ENCODE measurements at places on chromosomes 4 and X.

DNA sequence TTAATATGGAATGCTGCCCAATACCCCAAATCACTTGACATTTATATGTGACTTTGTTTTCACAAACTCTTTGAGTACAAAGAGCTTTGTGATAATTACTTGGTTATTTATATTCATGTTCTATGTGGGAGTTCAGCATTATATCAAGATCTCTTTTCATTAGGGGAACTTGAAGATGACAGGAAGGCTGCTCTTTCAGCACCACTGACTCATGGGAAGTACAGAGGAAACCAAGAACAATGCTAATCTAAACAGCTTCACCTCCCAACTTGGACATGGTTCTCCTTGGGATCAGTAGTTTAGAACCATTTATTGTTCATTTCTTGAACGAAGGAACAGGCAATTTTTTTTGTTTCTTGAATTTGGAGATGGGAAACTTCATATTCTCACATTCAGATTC, 184.0 kb upstream of the AFF2 start:
- no peak for DNase-seq

DNA sequence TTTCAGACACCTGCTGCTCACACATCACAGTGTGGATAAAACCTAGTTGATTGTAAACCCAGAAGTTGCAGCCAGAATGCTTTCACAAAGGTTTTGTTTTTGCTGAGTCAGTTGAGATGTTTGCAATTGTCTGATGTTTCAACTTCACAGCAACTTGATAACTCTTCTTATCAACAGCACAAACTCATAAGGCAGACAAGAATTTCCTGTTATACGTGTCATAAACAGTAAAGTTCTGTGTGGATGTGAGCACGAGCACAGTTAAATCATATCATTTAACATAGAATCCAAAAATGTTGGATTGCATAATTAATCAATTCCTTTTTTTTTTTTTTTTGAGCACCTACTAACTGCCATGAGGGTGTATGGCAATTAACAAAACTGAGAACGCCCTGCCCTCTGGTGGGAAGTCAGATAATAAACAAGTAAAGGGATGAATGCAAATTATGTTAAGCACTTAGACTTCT, 512.2 kb downstream of the PDHA2 start:
- no peak for DNase-seq

DNA sequence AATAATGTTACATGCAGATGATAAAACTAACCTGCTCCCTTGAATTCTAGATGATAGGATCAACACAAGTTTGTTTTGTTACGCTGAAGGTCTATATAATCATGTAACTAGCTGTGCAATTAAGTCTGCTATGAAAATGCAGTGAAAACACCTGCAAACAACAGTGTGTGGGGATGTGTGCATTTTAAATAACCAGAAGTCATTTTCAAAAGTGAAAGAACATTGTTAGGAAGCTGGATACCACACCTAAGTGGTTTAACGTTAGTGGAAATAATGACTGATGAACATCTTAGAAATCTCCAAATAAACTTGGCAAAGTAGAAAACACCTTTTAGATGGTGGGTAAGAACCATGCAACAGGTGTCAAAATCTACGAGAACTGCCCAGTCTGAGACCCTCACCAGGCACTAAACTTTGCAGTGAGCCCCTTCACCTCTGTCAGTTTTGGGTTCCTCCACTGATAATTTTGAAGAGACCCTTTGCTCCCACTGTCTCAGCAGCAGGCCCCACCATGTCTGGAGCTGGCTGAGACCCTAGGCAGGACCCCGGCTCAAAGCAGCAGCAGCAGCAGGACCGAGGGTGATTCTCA, 36.6 kb downstream of the CHST7 start:
- DNase-seq = no peak

GRCh38 chr4:14783011-14783877, 219.0 kb upstream of the CPEB2 start:
- peak; percentile 5 for DNase-seq

GRCh38 chr4:53863158-53863557, 201.2 kb downstream of the CHIC2 start:
- DNase-seq = no peak

DNA sequence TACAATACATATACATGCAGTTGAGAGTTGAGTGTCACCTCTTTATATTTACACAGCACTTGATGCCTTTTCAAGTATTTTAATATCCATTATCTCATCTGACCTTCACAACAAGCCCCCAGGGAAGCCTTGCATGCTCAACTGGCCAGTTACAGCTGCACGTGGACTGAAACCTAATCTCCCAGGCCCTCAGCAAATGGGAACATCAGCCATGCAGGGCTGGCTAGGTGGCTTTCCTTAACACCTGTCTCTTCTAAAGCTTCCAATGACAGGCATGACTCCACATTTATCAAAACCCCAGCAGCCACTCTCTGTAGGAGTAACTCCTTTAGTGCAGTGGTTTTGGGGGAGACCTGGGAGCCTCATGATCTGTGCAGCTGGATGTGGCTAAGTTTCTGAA, 56.4 kb downstream of the PHKA2 start:
- no peak for DNase-seq

GRCh38 chr4:40923316-40924095, 173.8 kb downstream of the NSUN7 start:
- DNase-seq = no peak

- DNase-seq = no peak
Observed at GRCh38 chrX:107537815-107538214, 88.4 kb downstream of the FRMPD3 start.

DNA sequence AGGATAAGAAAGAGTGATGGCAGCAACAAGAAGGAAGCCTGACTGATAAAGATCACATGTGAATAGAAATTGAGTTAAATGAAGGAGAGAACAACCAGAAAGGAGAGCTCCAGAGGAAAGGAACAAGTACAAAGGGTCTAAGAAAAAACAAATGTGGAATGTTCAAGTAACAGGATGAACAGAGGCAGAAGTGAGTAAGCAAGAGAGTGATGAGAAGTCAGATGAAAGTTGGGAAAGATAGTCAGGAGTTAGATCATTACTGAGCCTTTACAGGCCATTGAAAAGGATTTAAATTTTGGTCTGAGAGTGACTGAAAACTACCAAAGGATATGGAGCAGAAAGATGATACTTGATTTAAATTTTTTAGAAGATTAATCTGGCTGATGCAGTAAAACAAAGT, 38.1 kb downstream of the NFXL1 start:
- DNase-seq = no peak

DNA sequence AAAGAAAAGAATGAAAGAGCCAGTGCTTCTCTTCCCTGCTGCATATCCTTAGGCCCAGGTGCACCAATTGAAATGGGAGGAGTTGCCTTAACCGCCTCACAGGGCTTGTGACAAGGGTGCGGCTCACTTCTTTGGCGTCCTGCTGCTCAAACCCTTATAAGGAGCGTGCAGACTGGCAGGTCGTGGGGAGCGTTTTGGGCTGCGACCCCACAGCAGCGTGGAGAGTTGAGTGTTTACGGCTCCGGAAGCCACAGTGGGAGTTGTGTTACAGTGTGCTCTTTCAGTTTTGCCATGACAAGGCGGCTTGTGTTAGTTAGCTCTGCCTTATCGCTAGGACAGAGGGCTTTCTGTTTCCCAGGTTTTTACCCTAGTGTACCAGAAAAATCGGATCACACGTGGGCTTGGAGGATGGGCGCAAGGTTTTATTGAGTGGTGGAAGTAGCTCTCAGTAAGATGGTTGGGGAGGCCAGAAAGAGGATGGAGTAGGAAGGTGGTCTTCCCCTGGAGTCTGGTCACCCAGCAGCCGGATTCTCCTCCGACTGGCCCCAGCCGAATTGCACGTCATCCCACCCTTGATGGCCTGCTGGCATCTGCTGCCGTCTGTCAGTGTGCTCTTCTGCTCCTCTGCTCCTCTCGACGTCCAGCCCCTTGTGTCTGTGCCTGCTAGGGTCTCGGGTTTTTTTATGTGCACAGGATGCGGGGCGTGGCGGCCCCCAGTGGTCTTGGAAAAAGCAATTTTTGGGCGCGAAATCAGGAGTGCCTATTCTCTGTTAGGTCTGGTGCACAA, 718.9 kb downstream of the ARAP2 start:
- DNase-seq = no peak

DNA sequence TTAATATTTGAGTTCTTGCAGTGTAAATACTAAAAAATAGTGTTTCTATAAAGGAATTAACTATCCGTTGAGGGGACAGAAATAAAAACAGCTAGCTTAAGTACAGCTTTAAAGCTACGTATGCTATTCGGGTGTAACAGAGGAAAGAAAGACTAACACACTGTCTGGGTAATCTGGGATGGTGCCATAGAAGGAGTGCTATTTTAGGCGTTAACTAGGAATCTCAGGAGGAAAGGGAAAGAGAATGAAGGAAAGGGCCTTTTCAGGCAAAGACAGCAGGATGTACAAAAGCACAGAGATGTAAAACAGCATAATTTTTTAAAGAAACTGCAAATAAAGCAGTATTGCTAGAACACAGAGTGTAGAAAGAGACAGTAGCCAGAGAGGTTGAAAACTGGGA, 161.8 kb downstream of the RAP1GDS1 start:
- DNase-seq = no peak

- DNase-seq = no peak
Observed at GRCh38 chr4:143026459-143027170, 158.1 kb upstream of the USP38 start.
